ENCODE measurements at places on chromosomes 12 and 14. TPM values are rescaled to one million over a fixed set of nuclear protein-coding genes. Genes with fewer than 3 reads are reported as not detected.

DNA sequence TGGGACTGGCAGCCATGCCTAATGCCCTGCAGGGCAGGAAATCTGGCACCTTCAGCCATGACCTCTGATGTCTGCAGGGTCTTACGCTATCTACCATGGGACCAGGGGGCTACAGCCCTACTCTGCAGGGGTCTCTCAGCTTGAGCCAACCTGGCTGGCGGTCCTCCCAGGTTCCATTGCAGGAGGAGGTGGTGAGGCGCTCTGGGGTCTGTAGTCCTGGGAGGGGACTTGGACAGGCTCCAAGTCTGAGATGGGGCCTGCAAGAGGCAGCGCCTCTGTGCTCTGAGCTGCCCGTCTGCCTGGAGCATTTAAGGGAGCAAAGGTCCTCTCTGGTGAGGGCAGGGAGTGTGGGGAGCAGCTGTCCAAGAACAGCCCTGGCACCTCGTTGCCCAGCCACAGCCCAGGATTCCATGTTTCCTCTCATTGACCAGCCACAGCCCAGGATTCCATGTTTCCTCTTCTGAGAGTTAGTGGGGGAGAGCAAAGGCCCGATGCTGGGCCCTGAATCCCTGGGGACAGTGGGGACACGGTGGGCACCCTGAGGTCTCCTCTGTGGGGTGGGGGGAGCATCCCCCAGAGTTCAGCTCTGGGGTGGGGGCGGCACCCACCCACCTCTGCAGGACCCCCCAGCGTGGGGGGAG, 655 bp downstream of the PLD4 start:
- no peak overlapping the region for H3K4me3 ChIP-seq
- no peak overlapping the region for H3K27ac ChIP-seq
- peaks cover 8% of the 10 kb centered on the region for H3K4me1 ChIP-seq
- no peak for DNase-seq

DNA sequence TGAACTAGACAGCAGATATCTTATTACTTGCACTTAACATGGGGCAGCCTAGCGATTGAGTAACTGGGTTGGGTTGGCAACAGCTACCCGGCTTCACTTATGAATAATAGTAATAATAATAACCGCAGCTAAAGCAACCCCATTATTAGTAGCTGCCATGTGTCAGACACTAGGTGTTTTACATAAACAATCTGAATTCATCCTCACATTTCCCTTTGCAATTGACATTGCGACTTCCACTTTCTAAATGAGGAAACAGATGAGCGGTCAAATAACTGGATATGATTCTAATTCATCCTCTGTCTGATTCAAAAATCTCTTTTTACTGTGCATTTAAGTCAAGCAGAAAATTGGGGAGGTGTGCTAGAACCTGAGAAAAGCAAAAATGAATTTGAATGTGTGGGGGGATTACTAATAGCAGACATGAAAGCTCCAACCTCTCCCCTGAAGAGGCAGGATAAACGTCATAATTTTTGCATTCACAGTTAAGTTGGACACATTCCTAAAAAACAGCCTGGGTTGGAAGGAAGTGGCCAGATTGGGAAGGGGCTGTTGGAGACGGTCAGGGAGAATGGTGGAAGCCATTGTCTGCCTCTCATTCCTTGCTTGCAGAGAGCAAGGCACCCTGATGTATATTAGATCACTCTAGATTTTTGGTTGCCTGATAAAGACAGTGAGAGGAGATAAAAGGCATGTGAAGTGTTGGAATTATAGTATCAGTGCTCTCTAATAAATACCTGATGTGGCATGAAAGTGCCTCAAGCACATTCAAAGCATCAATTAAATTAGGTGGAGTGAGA, 13.1 kb downstream of the EMP1 start:
- peak overlapping the region; percentile 27 for H3K27ac ChIP-seq
- no peak overlapping the region for H3K4me3 ChIP-seq
- H3K27me3 ChIP-seq = no peaks in the 10 kb centered on the region
- DNase-seq = no peak

DNA sequence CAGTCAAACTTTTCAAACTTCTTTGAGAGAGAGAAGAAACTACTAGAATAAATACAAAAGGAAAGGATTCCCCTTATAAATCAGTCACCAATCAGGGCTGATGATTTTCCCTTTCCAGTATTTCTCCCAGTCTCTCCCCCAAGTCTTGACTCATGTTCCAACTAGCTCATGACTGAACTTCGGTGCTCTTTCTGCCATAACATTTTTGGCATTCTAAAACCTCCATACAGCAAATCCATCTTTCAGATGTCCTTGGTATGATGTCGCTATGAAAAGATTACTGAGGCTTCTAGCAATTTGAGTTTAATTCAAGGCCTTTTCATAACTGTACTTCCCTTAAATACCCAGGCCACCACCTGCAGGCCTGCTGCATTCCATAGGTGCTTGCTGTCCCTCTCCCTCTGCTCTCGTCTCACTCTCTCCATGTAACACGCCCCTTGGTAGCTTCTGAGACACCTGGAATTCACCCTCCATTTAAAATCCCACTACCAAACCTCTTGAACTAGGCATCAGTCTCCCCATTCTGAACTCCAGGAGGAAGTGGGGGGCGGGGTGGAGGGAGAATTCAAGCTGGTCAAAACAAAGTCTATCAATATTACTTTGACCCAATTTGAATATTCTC, 2.4 kb downstream of the PRKD1 start:
- H3K27ac ChIP-seq = no peak overlapping the region
- no peak overlapping the region for H3K4me3 ChIP-seq
- H3K27me3 ChIP-seq = no peaks in the 10 kb centered on the region
- no peaks in the 10 kb centered on the region for H3K36me3 ChIP-seq
- no peak for DNase-seq
- H3K4me1 ChIP-seq = peaks cover 14% of the 10 kb centered on the region

- no peak overlapping the region for H3K4me3 ChIP-seq
- no peaks in the 10 kb centered on the region for H3K4me1 ChIP-seq
- no peak for DNase-seq
- H3K27ac ChIP-seq = no peak overlapping the region
- no peaks in the 10 kb centered on the region for H3K36me3 ChIP-seq
Measured at GRCh38 chr12:98058838-98059237, 456.6 kb upstream of the TMPO start.

- H3K4me3 ChIP-seq = peak overlapping the region; percentile 62
- peak; percentile 72 for DNase-seq
- peaks cover 8% of the 10 kb centered on the region for H3K36me3 ChIP-seq
- no peaks in the 10 kb centered on the region for H3K27me3 ChIP-seq
Measured at GRCh38 chr12:93571365-93571924, 1.0 kb upstream of the SOCS2 start.

Gene ALX1
- total RNA-seq = not detected

Gene CCDC175
- not detected for total RNA-seq

- H3K27ac ChIP-seq = no peak overlapping the region
- no peaks in the 10 kb centered on the region for H3K36me3 ChIP-seq
- H3K27me3 ChIP-seq = no peaks in the 10 kb centered on the region
- DNase-seq = no peak
- H3K4me1 ChIP-seq = no peaks in the 10 kb centered on the region
- H3K4me3 ChIP-seq = no peak overlapping the region
Measured at GRCh38 chr14:104335176-104335575, 196.8 kb downstream of the KIF26A start.

GRCh38 chr12:92539110-92539749, 163.6 kb upstream of the PLEKHG7 start:
- no peaks in the 10 kb centered on the region for H3K27me3 ChIP-seq
- peaks cover 48% of the 10 kb centered on the region for H3K4me1 ChIP-seq
- no peak overlapping the region for H3K4me3 ChIP-seq

DNA sequence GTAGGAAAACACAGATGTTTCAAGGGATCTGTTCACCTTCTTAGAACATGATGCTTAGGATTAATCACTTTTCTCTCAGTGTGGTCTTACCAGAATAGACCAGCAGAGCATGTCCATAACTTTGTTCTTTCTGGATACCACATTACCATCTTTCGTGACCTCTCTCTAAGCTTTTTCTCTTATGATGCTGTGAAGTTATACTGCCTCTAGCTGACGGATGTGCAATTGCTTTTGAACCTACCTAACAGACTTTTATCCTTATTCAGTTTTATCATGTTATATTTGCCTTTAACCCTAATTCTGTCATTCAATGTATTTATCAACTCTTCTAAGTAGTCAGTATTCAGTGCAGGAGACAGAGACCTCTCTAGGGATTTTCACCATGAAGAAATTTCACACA, 246.7 kb downstream of the DACT1 start:
- no peaks in the 10 kb centered on the region for H3K36me3 ChIP-seq
- H3K27me3 ChIP-seq = no peaks in the 10 kb centered on the region
- no peak for DNase-seq
- H3K4me1 ChIP-seq = no peaks in the 10 kb centered on the region
- H3K4me3 ChIP-seq = no peak overlapping the region

DNA sequence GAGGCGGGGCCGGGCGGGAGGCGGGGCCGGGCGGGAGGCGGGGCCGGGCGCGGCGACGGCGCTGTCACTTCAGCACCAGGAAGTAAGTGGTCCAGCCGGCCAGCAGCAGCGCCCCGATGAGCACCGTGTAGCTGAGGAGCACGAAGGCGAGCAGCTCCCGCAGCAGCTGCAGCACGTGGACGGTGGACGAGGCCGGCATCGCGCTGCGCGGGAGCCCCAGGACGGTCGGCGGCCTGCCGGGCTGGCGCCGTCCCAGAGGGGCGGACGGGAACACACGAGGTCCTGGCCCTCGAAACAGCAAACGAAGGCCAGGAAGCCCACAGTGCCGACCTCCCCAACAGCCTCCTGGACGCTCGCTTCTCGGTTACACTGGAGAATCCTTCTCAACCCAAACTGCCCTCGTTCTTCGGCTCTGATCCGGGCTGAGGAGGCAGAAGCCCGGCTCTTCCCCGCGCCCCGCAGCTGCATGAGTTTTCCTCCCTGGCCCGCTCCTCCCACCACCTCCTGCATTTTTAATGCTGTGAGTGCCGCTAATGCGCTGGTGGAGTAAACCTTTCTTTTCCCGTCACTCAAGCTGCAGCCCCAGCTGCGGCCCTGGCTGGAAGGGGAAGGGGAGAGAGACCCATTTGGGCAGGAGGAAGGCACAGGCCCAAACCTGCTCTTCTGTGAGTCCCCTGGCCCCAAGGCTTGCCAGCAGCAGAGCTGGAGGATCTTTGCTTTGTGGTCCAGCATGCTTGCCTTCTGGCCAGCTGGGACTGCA, 694 bp upstream of the DIABLO start:
- peaks cover 47% of the 10 kb centered on the region for H3K36me3 ChIP-seq
- H3K4me3 ChIP-seq = peak overlapping the region; percentile 19
- no peaks in the 10 kb centered on the region for H3K27me3 ChIP-seq
- peaks cover 16% of the 10 kb centered on the region for H3K4me1 ChIP-seq
- DNase-seq = no peak

GRCh38 chr12:114852976-114853529, 169.1 kb upstream of the TBX3 start:
- H3K36me3 ChIP-seq = no peaks in the 10 kb centered on the region
- no peak overlapping the region for H3K4me3 ChIP-seq
- H3K4me1 ChIP-seq = no peaks in the 10 kb centered on the region
- no peaks in the 10 kb centered on the region for H3K27me3 ChIP-seq

- no peak overlapping the region for H3K27ac ChIP-seq
- H3K36me3 ChIP-seq = no peaks in the 10 kb centered on the region
- H3K27me3 ChIP-seq = no peaks in the 10 kb centered on the region
- H3K4me3 ChIP-seq = no peak overlapping the region
- peaks cover 49% of the 10 kb centered on the region for H3K4me1 ChIP-seq
- DNase-seq = no peak
Measured at GRCh38 chr12:124631681-124632256, 64.4 kb upstream of the NCOR2 start.

DNA sequence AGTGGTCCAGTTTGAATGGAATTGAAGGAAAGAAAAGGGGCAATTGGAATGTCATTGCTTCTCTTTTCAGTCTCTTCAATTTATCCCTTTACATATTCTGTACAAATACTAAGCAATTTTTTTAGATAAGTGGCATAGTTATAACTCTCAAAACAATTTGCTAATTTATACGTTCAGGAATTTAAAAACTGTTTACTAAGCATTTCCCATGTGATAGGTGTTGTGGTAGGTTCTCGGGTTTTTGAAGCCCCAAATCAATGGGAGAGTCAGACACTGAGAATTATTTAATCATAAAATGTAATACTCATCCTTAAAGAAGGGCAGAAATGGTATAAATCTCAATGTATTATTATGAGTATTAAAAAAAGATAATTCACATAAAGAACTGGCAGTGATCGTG, 197.1 kb downstream of the CNTN1 start:
- H3K4me1 ChIP-seq = no peaks in the 10 kb centered on the region
- no peak for DNase-seq

Gene SMIM41
- total RNA-seq = 4.5 TPM

Gene PRIMA1
- total RNA-seq = 0.47 TPM

DNA sequence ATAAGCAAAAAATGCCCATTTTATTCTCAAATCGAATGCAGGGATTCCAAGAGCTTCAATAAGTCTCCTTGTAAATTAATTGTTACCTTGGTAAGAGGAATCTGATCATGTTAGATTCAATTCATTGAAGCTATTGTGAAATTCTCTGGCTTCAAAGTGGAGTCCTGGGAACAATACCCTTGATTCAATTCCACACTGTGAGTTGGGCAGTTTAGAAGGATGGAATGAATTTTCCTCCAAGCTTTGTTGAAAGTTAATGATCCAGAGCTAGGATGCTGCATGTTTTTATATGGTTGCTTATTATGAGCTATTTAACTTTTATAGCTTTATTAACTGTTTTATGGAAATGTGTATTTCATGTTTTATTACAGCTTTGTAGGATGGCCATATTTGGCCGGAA, 89.9 kb upstream of the IGF1 start:
- H3K4me3 ChIP-seq = no peak overlapping the region
- no peaks in the 10 kb centered on the region for H3K36me3 ChIP-seq
- DNase-seq = no peak

- peaks cover 68% of the 10 kb centered on the region for H3K36me3 ChIP-seq
- peaks cover 62% of the 10 kb centered on the region for H3K4me1 ChIP-seq
- peak overlapping the region; percentile 94 for H3K27ac ChIP-seq
- peak; percentile 91 for DNase-seq
- no peaks in the 10 kb centered on the region for H3K27me3 ChIP-seq
- peak overlapping the region; percentile 56 for H3K4me3 ChIP-seq
Measured at GRCh38 chr12:6937481-6938352, 5.9 kb upstream of the RNU7-1 start.

GRCh38 chr12:124683152-124684124, 116.0 kb upstream of the NCOR2 start:
- no peak overlapping the region for H3K4me3 ChIP-seq
- H3K36me3 ChIP-seq = no peaks in the 10 kb centered on the region
- DNase-seq = no peak

Gene POMT2
- total RNA-seq = 32.8 TPM

Gene ARHGEF40
- total RNA-seq = 41.5 TPM

DNA sequence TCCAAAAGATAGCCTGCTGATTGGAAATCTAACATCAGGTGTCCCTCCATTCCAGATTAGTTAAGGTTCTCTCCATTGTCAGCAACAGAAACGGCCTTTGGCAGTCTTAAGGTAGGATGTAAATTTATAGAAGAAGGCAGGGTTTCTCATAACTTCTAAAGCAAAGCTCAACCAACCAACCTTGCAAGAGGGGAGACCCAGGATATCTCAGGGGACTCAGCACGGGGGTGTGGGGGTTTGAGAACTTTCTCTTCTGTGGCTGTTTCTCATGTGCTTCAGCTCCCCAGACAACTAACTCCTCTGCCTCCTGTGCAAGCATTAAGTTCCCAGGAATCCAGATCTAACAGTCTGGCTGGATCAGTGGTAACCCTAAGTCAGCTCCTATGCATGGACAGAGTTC, 148.1 kb downstream of the RIMBP2 start:
- no peak overlapping the region for H3K4me3 ChIP-seq
- H3K27ac ChIP-seq = no peak overlapping the region
- no peaks in the 10 kb centered on the region for H3K27me3 ChIP-seq
- H3K4me1 ChIP-seq = no peaks in the 10 kb centered on the region
